ENCODE measurements at places on chromosomes 6 and 20.

DNA sequence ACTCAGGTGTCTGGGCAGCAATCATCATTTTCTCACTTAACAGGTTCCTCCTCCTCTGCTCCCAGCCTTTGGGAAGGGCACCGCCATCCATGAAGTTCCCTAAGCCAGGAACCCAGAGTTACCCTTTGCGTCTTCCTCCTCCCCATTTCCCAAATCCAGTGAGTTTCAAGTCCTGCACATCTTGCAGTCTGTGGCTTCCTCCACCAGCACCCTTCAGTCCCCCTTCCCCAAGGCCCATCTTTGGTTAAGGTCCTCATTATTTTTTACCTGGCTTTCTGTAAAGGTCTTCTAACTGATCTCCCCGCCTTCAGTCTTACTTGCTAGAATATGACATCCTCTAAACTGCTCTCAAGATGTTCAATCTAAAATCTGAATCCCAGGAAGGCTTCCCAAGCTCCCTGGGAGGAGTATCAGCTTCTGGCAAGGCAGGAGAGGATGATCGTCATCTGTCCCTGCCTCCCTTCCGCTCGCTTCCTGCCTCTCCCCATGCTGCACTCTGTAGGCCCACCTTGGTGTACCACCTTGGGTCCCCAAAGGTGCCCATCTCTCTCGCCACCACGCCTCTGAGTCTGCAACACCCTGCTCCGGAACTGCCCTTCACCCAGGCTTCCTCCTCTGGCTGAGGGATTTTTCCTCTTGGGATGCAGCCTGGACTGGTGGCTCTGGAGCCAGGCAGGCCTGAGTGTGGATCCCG lies 11.4 kb upstream of the DUSP22 start:
- no peak for DNase-seq

DNA sequence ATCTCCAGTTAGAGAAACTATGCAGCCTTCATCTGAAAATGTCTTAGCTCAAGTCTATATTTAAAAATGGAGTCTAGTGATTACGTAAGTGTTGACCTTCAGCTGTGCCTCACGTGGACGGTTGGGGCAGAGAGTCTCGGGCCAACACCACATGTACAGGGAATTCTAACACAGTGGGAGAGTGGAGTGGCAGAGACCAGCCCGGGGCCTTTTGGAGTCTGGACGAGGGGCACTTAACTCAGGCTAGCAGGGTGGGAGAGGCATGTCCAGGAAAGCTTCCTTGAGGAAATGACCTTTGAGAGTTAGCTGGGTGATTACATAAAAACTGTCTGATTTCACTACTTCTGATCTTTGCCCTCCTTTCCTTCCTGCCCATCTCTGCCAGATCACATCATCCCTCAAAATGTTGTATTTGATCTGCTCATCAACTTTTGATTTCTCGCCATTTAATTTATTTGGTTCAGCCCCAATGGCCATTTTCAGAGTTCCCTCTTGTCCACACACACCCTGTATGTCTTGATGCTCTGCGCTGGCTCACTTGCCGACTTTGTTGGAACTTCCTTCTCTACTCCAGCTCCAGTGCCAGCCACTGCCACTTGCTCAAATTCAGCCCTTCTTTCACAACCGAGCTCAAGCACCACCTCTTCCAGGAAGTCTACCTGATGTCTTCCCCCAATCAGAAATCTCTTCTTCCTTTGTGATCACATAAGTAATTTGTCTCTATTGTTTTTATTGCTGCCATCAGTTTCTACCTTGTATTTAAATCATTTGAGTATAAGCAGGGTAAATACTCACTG lies 2.6 kb downstream of the ARMC2 start:
- no peak for DNase-seq

DNA sequence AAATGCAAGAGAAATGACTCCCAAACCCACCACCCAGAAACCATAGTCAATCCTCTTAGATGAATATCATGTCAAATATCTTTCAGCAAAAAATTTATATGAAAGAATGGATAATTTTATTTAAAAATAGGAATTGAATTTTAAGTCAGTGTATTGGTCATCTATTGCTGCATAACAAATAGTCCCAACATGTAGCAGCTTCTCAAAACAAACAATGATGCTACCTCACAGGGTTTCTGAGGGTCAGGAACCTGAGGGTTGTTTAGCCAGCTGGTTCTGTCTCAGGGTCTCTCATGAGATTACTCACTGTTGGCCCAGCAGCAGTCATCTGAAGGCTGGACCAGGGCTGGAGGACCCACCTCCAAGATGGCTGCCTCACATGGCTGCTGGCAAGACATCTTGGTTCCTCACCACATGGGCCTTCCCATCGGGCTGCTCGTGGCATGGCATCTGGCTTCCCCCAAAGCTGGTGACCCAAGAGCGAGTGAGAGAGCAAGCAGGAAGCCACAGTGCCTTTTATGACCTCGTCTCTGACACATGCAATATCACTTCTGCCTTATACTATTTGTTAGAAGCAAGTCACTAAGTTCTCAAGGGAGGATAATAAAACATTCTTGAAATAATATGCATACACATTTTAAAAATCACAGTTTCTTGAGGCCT lies 36.3 kb downstream of the BANF2 start:
- DNase-seq, result no peak

DNA sequence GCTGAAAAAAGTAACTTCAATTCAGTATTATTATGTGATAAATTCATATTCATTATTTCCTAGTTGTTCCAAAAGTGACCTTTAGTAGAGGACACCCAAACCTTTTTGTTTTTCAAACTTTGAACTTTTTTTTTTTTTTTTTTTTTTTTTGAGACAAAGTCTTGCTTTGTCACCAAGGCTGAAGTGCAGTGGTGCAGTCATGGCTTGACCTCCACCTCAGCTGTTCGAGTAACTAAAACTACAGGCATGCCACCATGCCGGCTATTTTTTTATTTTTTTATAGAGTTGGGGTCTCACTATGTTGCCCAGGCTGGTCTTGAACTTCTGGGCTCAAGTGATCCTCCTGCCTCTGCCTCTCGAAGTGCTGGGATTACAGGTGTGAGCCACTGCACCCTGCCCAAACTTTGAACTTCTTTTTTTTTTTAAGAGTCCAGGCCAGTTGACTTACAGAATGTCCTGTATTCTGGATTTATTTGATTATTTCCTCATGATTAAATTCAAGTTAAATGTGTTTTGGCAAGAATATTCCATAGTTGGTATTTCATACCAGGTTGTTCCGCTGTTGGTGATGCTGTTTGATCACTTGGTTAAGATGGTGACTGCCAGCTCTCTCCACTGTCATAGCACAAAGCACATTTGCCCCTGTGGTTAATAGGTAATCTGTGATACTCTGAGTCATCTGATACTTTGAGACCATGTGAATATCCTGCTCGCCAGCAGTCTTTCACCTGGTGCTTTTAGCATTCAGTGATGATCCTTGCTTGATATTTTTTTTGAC lies 48.0 kb downstream of the VAPB start:
- no peak for DNase-seq

- DNase-seq, result no peak
Measured at GRCh38 chr6:2476376-2476775, 231.0 kb upstream of the GMDS start.

DNA sequence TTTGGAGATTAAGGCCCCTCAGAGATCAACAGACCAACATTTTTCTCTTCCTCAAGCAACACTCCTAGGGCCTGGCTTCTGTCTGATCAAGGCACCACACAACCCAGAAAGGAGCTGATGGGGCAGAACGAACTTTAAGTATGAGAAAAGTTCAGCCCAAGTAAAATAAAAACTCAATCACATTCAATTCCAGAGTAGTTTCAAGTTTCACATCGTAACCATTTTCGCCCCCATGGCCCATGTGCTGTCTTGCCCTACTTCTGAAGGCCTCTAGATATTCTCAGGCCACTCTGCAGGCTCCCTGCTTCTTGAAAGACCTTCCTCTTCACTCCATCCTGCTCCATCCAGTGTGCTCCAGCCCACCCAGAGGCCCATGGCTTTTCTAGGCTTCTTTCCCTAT lies 4.2 kb downstream of the IL17A start:
- no peak for DNase-seq

GRCh38 chr20:46055269-46055668 lies 26.3 kb downstream of the SLC12A5 start:
- DNase-seq, result no peak

DNA sequence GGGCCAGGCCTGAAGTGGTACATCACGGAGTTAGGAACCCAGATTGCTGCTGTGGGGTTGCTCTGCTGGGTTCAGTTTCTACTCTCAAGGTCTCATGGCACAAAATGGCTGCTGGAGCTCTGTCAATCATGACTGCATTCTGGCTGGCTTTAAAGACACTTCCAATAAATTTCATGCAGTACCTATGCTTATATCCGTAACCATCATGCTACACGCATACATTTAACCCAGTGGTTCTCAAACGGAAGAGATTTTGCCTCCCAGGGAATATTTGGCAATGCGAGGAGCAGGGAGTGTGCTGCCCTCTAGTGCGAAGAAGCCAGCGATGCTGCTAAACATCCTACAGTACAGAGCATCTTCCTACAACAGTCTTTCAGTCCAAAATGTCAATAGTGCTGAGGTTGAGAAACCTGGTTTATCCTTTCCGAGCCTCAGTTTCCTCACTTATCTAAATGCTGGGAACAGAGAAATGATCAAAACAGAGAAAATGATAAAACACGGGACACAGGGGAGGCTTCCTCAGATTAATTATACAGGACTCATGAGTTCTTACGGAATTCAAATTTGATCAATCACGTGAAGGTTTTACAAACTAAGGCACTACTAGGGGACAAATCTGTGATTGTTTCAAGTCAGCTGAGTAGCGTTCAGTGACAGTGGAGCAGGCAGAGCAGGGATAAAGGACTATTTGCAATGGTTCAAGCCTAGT lies 9.6 kb upstream of the SLC2A10 start:
- DNase-seq, result no peak

DNA sequence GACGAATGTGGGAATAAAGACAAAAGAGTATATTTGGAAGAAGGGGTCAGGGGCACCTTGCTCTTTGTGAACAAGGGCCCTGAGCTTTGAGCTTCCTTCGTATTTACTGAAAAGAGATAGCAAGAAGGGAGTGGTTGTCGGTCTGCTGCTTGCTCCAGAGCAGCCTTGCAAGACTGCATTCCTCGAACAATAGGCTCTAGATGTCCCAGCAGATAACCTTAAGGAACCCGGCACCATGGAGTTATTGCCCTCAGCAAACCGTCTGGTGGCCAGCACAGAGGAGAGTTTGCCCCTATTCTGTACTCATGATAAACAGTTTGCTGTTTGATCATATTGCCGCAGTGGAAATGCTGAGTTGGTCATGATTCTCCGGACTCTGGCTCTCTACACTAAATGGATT lies 22.7 kb downstream of the HLA-DRB1 start:
- no peak for DNase-seq

GRCh38 chr6:147589739-147590250 lies 81.3 kb downstream of the SAMD5 start:
- no peak for DNase-seq

DNA sequence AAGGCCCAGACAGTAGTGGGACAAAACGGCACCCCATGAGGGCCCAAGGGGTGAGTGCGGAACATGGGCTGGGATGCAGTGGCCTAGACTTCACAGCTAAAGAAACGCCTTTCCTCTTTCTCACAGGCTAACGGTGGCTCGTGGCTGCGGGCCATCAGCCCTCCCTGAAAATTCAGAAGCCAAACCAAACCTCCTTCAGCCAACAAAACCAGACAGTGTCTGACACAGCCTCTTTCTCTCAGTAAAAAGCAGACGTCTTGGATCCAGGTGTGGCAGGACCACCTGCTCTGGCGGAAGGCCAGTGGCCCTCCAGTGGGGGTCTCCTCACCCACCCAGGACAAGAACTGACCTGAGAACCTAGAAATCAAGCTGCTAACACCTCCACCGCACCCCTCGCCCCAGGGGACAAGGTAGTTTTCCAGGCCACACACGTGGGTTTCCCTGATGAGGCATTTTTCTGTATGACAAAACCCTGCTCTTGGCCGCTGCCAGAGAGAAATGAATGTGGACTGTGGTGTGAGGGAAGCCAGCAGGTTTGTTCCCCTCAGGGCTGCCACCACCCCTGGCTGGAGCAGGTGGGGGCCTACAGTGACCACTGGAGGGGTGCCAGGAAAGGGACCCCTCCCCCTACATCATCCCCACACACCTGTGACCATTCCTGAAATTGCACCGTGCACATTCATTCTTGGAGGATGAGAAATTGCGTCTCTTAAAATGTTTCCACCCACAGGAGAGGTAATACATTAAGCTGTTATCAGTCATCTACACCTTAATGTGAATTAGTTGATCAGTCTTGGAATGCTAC lies 76.8 kb upstream of the PIM1 start:
- no peak for DNase-seq

DNA sequence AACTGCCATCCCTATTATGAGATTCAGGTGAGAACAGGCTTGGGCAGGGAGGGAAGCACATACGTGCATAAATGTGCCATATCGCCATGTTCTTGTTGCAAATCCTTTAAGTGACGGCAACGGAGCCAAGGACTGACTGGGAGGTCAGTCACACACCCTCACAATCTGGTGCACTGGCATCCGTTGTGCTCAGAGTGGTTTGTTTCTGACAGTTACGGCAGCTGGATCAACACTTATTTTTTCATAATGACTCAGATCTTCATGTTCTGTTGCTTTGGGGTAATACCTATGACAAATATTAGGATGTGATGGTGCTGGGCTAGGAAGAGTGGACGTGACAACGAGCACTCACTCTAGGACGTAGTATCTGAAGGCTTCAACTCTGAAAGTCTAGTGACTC lies 56.2 kb upstream of the PREP start:
- DNase-seq, result no peak

DNA sequence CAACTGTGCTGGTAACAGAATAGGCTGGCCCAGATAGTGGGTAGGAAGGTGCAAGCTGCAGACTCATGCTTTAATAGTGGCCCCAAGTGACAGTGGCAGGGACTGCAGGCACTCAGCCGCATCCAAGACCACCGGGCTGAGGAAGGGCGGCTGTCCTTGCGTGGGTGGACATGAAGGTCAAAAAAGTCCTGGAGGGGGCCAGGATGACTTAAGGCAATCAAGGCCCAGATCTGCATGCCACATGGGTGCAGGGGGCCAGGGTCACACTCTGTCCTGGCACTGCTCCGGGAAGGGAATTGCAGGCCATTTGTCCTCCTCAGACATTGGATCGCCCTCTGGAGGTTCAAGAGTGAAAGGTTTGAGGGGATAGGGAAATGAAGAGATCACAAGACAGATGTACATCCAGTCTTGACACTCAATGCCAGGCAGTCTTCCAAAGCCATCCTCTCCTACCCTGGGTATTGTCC lies 10.4 kb upstream of the VNN2 start:
- DNase-seq, result no peak

- peak; percentile 70 for DNase-seq
Measured at GRCh38 chr6:15443119-15443830, 197.4 kb downstream of the JARID2 start.

- no peak for DNase-seq
Measured at GRCh38 chr20:50344232-50345071, 153.8 kb downstream of the CEBPB start.
